ENCODE measurements at places on chromosomes 2 and 18.

DNA sequence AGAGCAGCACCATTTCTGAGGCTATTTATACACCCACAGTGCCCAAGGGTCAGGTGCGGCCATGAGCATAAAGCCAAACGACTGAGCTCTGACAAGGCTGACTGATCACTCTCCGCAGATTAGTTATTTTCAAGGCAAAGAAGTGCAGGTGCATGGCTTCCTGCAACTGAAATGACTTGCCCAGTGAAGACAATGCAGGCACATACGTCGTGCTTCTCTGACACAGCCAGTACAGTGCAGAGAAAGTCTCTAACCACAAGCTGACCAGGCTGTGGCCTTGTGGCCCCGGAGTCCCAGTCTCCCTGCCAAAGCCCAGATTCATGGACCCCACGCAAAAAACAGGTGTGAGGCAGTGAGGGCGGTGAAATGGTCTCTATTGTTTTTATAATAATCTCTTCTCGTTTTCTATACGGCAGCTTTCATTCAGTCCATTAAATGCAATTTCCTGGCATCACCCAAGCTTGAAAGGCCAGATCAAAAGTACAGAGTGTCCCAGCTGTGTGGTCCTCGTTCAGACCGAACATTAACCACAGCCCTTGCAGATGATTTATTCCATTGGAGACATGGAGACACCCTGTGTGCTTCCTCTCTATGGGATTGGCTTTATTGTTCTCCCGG is 447.0 kb upstream of the ID2 start:
- DNase-seq, result no peak

- no peak for DNase-seq
Measured at GRCh38 chr2:57417007-57417406, 629.6 kb upstream of the VRK2 start.

GRCh38 chr18:24964216-24964615 is 387.8 kb downstream of the ZNF521 start:
- DNase-seq, result no peak

- DNase-seq, result no peak
Measured at GRCh38 chr2:165791421-165792103, 2.5 kb downstream of the GALNT3 start.

- no peak for DNase-seq
Measured at GRCh38 chr2:239790721-239791120, 234.4 kb downstream of the NDUFA10 start.

GRCh38 chr18:23458830-23459529 is 5.9 kb downstream of the RIOK3 start:
- no peak for DNase-seq

GRCh38 chr18:46675112-46675511 is 18.1 kb upstream of the LOXHD1 start:
- DNase-seq, result no peak

GRCh38 chr2:8457699-8458502 is 224.0 kb upstream of the ID2 start:
- no peak for DNase-seq

DNA sequence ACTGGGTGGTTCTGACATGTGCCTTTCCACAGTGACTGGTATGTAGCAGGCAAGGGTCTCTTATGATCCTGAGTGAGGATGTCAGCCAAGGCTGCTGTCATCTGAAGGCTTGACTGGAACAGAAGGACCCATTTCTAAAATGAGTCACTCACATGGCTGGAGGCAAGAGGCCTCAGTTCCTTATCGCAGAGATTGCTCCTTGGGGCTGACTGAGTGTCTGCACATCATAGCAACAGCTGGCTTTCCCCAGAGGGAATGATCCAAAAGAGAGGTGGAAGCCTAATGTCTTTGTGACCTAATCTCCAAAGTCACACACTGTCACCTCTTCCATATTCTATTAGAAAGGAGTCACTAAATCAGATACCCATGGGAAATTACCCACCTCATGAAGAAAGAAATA is 114.0 kb downstream of the NEDD4L start:
- DNase-seq, result no peak

- DNase-seq, result no peak
Measured at GRCh38 chr2:97673915-97674283, 4.4 kb downstream of the C2orf92 start.

DNA sequence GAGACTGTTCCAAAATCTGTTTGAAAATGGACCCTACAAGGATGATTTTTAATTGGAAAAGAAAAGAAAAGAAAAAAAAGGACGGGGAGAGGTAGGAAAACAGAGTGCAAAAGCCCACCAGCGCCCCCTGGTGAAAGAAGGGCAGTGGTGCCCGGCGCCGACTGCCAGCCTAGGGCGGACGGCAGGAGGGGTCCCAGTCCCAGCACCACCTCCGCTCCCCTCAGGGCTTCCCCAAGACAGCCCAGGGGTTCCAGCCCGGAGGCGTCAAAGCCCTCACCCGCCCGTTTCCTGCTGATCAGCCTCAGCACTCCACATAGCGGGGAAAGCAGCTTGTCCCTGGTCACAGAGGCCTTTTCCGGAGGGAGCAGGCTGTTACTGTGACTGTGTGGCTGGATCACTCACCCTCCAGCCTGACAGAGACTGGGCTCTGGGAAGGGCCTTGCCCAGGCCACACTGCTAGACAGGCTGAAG is 213.9 kb downstream of the TFCP2L1 start:
- DNase-seq, result no peak

DNA sequence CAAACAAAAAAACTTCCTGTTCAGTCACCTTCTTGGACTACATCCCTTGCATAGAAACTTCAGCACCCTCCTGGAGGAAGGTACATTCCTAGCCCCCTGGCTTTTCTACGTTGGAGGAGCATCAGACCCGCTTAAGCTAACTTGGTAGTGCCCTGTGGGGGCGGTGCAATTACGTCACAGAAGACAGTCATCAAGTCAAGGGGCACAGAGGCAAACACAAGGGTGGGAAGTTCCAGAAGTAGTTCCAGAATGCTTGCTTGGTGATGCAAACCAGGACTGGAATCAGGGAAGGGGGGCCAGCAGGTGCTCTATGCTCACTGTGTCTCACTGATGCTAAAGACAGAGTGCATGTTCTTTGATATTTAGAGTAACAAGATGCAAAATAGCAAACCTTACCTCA is 15.2 kb upstream of the AGFG1 start:
- no peak for DNase-seq

GRCh38 chr18:48361801-48362200 is 47.4 kb downstream of the ZBTB7C start:
- DNase-seq, result no peak

DNA sequence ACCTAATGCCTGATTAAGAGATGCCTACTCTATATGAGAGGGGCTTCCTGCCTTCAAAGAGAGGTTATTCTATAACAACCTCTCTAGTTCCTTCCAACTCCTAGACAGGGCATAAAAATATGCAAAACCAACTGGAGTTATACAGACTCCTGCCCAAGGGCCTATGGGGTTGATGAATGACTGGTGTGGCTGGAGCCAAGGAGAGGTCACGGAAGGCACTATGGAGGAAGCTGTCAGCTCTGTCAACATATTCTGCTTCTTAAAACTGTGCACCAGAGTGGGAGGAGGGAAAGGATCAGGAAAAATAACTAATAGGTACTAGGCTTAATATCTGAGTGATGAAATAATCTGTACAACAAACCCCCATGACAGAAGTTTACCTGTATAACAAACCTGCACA is 120.9 kb upstream of the CDC42EP3 start:
- no peak for DNase-seq

DNA sequence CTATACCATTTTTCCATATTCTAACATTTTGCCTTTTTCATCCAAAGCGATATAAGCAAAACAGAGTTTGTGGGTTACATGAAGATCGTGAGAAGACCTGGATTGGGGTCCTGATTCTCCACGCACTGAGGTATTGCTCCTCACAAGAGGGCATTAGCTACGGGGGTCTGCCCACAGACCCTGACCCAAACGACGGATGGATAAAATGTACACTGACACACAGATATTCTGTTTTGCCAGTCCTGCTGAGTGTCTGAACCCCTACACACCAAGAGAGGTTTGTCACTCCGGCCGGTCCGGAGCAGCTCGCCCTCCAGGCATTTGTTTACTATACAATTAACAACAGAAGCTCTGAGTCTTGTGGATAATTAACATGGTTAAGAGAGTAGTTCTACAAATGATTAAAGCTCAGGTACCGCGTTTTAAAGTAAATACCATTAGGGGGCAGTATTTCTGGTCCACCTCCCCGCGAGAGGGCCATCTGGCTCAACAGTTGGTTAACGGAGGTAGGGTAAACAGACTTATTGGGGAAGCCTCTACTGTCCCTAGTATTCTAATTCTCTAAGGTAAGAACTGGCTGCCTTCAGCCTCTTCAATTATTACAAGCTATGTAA is 28.4 kb downstream of the SCYGR8 start:
- DNase-seq, result no peak

GRCh38 chr2:127401757-127402695 is 14.3 kb upstream of the MAP3K2 start:
- DNase-seq, result no peak

DNA sequence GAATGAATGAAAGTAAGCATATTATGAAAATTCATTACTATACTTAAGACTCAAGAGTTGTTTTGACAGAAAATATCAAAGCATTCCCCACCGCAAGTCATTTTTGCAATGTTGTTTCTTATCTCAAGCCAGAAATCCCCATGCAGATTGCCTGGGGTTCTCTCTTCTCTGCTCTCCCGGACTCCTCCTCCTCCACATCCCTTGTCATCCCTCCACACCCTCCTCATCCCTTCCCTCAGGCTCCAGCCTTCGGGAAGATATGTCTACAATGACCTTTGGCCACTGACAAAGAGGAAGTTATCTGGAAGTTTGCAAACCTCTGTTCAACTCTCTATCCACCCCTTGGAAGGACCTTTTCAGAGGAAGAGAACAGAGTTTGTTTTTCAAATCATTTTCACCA is 11.9 kb downstream of the TFCP2L1 start:
- DNase-seq, result no peak

- no peak for DNase-seq
Measured at GRCh38 chr18:63648241-63648640, 4.2 kb upstream of the SERPINB4 start.

DNA sequence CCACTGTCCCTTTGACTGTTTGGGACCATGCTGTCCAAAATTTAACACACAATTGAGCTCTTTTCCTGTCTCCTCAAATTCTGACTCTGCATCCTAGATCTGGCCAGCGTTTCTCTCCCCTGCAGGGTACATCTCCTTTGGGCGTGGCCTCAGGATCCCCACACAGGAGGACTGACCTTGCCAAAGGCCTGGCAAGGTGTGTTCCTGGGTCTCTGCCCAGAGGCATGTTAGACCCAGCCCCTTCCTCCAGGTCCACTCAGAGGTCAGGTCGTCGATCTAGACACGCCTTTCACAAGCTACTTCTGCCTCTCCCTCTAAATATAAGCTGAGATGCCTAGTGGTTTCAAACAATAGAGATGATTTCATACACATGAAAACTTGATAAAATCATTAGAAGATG is 45.4 kb upstream of the SMIM21 start:
- DNase-seq, result no peak

DNA sequence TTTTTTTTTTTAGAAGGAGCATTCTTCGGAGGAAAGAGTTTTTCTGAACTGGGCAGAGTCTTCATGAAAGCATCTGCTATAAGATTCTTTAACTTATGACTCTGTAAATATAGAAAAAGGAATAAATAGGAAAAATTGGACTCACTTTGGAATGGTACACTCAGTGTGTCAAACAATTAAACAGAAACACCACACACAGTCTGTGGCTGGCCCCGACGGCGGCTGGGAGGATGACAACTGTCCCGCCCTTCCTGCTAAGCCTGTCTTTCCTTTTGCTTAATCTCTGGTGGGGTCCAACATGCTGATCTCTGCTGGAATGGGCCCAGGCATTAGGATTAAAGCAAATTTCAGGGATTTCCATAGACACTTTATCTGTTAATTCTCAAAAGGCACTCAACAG is 12.5 kb upstream of the RAB31 start:
- DNase-seq, result no peak

DNA sequence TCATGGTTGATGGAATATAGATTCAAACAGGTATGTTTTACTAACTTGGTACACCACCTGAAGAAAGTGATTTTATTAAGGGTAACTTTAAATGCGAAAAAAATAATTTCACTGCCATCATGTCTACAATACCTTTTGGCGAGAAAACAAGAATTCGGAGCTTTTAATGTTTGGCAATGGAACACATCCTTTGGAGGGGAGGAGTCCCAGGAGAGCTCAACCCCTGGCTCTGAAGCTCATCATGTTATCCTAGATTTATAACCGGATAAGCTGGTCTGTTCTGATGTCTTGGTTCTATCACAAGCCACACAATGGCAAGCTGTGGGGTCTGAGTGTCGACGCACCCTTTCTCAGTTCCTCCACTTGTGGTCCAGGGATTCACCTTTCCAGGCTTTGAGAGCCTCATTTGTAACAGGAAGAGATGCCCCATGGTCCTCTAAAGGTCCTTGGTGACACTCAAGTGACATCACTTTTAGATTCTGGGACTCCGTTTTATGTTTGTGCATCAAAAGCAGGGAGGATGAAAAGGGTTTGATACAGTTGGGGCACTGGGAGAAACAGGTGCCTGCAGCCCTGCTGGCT is 172.7 kb downstream of the BCL2 start:
- no peak for DNase-seq

- no peak for DNase-seq
Measured at GRCh38 chr2:191941376-191941929, 94.6 kb upstream of the CAVIN2 start.

GRCh38 chr18:50456285-50456684 is 81.4 kb downstream of the SKA1 start:
- DNase-seq, result no peak

- DNase-seq, result peak; percentile 45
Measured at GRCh38 chr2:60556175-60556574, 2.7 kb upstream of the BCL11A start.

- DNase-seq, result no peak
Measured at GRCh38 chr2:100895934-100896685, 76.2 kb downstream of the NPAS2 start.

- no peak for DNase-seq
Measured at GRCh38 chr2:20288642-20289340, 61.9 kb downstream of the PUM2 start.

DNA sequence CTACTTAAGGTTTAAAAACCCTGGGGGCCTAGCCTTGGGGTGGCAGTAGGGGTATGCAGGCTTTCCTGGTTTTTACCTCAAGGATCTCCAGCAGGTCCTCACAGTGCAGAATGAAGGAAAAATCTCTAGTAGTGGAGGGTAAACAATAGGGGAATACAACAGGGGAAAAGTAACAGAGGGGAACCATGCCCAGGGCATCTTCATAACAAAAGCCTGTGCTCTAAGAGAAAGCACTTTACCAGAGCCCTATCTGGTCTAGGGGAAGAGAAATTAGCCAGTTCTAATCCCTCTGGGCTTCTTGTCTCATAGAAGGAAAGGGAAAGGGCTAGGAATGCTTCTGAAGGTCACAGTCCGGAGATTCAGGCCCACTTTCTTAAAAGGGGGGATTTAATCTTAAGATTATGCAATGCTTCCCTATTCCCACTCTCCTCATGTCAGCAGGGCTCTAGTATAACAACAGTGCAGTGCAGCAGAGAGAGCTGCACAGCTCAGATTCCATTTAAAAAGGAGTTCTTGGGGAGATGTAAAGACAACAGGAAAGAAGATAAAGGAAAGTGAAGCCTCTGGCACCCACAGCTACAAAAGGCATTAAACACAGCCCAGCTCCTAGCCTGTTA is 149.0 kb upstream of the CYP1B1 start:
- DNase-seq, result no peak

- DNase-seq, result peak; percentile 81
Measured at GRCh38 chr2:158457826-158458616, 1.3 kb downstream of the PKP4 start.

GRCh38 chr2:102082571-102083392 is 59.8 kb upstream of the IL1R1 start:
- DNase-seq, result no peak

GRCh38 chr18:61772293-61772848 is 120.4 kb downstream of the RNF152 start:
- DNase-seq, result no peak
